ENCODE measurements at places on chromosomes 5 and 9.

DNA sequence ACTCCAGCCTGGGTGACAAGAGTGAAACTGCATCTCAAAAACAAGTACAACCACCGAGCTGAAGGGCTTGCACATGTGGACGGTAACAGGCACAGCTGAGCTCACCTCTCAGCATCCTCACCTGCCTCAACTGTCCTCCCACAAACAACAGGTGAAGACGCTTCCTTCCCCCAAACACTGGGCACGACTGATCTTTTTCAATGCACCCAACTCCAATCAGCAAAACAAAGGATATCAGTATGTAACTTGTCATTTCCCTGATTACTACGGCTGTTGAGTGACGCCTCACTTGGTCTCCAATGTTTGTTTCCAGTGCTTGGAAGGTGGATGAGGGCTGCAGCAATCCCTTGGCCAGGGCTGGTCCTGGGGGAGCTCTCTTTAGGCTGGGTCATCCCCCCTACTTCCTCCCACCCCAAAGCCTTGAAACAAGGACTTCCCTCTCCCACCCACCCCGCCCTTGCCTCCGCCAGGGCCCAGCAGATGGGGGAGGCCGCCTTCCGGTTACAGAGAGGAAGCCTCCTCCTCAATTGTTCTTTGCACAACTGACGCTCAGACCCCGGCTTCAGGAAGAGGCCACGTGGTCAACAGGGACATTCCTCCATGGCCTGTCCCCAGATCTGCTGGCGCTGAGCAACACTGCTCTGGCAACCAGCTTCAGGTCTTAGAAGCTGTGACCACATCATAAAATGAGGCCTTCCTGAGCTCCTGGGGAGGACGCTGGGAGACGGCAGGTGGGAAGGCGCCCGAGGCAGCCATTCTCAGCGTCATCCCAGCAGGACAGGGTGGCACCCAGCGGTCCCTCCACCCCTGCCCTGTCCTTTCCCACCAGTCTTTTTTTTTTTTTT is 5.9 kb downstream of the FAM78A start:
- peaks cover 30% of the 10 kb centered on the region for H3K4me1 ChIP-seq
- peaks cover 62% of the 10 kb centered on the region for H3K36me3 ChIP-seq
- H3K27me3 ChIP-seq = no peaks in the 10 kb centered on the region
- ATAC-seq = peak; percentile 43
- peak overlapping the region; percentile 93 for H3K27ac ChIP-seq

GRCh38 chr5:22926574-22926973 is 73.4 kb upstream of the CDH12 start:
- no peak overlapping the region for H3K27ac ChIP-seq
- no peak for ATAC-seq
- no peaks in the 10 kb centered on the region for H3K36me3 ChIP-seq
- H3K4me3 ChIP-seq = no peak overlapping the region
- H3K27me3 ChIP-seq = no peaks in the 10 kb centered on the region
- no peaks in the 10 kb centered on the region for H3K4me1 ChIP-seq

GRCh38 chr9:72929542-72929941 is 23.3 kb downstream of the ALDH1A1 start:
- H3K36me3 ChIP-seq = no peaks in the 10 kb centered on the region
- H3K4me1 ChIP-seq = no peaks in the 10 kb centered on the region
- peaks cover 7% of the 10 kb centered on the region for H3K27me3 ChIP-seq
- ATAC-seq = no peak

- no peak for ATAC-seq
- H3K36me3 ChIP-seq = no peaks in the 10 kb centered on the region
- peak overlapping the region; percentile 38 for H3K27ac ChIP-seq
- no peaks in the 10 kb centered on the region for H3K4me1 ChIP-seq
These were observed 20.9 kb upstream of the AKNA start for GRCh38 chr9:114408645-114409044.

DNA sequence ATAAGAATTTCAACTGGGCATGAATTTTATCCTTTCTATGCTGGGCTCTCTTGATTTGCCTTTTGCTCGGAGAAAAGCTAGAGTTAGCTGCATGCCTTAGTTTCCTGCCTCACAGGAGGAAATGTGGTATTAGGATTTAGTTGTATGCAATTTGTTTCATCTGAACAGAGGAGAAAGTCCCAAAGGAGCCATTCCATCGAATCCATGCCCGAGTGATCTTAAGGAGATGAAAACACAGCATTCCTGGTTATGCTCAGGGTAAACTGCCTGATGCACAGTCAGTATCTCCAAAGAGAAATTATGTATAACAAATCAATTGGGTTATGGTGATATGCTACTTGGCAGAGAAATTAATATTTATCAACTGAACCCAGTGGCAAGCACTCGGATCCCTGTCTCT is 51.1 kb downstream of the TTC1 start:
- no peak for ATAC-seq
- no peak overlapping the region for H3K27ac ChIP-seq
- H3K4me3 ChIP-seq = no peak overlapping the region
- H3K36me3 ChIP-seq = peaks cover 87% of the 10 kb centered on the region
